Stimulated activated CD8-positive, alpha-beta memory T cell treated with anti-CD3 and anti-CD28 coated beads, Interleukin-12 subunit alpha, Interleukin-12 subunit beta, amount 100 ng/mL, for 1 hour (primary cell): ENCODE measurements at places on chromosomes 5 and 9.
A peak's percentile ranks its signal among the peaks of the same experiment; 100 is the strongest.

DNA sequence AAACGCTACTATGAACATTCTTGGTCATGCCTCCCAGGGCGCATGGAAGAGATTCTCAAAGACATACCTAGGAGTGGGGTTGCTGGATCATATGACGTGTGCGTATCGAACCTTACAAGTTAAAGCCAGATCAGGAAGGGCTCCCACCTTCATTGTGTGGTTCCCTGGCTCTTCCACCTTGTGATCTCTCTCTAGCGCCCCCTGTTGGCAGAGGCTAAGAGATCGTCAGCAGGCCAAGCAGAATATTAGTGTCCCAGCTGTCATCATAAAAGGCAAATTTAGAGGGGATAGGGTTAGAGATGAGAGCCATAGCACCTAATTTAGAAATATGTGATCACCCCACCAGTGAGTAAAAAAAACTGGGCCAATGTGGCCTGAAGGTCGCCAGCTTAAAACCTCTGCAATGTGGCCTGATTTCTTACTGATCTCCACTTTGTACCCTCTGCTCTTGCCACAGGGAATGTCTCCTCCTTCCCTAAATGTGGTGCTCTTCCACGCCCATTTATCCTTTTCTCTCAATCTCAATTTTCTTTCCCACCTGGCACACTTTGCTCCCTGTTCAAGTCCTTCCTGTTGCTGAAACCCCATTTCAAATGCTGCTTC is 91.7 kb upstream of the SHB start:
- DNase-seq = peak; percentile 34

DNA sequence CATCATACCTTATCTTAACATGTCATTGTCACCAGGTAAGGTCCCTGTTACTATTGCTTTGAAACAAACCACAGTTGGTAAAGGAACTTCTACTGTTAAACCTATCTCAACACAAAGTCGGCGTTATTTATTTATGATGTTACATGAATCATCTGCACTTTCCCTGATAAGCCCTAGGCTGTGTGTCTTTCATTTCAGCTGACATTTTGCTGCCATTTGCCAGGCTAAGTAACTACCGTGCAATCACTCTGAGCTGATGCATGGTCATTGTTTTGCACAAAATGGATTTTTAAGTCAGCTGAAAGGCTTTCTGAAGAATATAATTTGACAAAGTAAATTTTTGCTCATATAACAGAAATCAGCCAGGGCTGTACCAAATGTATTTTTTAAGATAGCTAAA is 546.5 kb downstream of the ZNF608 start:
- no peak for DNase-seq

DNA sequence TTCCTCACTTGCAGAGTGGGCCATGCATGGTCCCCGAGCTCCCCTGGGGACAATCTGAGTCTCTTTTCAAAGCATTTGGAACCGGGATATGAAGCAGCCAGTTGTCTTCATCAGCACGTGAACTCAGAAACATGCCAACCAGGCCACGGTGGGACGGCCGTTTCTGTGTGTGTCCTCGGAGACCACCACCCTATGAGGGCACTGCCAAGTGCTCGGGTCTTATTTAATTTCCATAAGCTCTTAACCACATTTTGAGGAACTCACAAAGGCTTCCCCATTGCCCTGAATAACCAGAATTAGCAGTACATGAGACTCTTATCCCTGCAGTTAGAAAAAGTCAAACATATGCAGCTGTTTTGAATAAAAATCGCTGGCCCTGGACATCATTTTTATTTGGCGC is 60.1 kb downstream of the OTULIN start:
- DNase-seq = no peak

- no peak for DNase-seq
These were observed 34.2 kb upstream of the TRPC7 start for GRCh38 chr5:136399527-136399926.

DNA sequence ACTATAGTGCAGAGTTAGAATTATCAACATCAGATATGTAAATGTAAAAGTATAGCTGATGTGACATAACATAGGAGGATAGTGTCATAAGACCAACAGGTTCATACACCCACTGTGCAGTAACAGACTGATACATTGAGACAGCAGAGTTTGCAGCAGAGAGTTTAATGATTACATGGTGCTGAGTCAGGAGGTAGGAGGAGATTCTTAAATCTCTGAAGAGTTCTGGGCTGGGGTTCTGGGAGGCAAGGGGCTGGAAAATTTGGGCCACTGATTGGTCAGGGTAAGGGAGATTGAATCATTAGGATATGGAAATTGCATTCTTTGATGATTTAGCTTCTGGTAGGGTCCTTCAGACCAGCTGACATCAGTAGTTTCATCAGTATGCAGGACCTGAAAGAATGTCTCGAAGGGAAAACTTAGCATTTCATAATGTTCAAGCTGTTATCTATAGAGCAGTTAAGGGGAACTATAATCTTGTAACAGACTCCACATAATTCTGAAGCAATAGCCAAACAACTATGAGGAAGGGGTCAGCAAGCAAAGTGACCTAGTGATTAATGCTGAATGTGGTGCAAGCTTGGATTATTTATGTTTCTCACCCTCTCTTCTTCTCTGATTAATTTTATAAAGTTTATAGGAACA is 35.6 kb downstream of the CCL28 start:
- DNase-seq = no peak

DNA sequence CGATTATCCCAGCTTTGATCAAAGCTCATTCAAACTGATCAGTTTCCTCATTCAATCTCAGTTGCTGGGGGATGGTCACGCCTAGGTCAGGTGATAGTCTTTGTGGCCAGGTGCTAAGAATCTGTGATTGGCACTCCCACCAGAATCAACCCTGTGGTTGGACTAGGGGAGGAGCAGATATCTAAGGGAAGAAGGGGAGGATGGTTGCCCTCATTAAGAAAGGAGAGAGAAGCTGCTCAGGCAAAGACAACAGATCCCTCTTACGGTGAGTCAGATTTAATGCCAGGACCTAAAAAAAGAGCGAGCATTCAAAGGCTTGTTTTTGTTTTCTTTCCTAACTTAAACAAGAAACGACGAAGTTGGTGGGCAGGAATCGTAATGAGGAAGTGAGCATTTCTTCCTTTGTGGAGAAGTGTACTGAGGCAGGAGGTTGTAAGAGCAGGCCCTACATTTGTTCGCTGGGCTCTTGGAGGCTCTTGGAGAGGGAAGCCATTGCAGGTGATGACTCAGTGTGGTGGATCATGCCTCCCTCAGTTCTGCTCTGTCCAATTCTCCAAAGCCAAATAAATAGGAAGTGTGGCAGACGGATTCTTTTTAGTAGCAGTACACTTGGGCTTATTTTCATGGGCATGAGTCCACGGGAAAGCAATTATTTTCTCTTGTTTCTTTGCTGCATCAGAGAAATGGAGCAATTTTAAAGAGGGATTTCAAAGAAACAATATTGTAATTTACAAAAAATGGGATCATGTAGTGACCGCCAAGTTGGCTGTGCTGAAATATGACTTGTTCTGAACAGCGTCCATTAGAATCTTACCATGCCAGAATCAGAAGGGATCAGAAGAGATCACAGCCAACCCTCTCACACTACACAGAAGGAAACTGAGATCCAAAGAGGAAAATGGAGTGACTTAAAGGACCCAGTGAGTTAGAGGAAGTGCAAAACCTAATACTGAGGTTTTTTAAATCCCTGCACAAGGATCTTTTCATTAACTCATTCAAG is 18.7 kb upstream of the TGFBR1 start:
- DNase-seq = no peak

DNA sequence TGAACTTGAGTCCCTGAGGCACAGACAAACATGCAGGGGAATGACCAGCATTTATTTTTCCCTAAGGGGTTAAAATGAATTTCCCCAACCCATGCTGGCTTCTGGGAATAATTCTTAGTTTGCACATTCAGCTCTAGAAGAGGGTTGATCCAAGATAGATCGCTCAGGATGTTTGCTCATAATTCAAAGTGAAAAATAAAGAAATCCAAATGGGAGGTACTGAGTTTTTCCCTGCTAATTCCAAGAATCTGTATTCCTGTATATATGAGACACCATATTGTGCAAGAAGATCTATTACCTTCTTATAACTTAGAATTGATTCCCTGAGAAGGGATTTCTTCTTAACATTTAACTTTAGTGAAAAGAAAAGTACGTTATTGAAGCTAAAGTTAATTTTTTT is 96.2 kb downstream of the VCAN start:
- no peak for DNase-seq

GRCh38 chr5:136000932-136001331 is 27.9 kb upstream of the TGFBI start:
- DNase-seq = no peak
